Renal cortical epithelial cell (primary cell): ENCODE measurements at places on chromosomes 12 and 14. TPM values are rescaled to one million over a fixed set of nuclear protein-coding genes. Genes with fewer than 3 reads are reported as not detected.

MUCL1 gene
- total RNA-seq: not detected in 2 replicates

B4GALNT1 gene
- total RNA-seq: 0.20 and 1.4 TPM in 2 replicates

PCBP2 gene
- 217 and 526 TPM in 2 replicates for total RNA-seq

YLPM1 gene
- total RNA-seq: 12.3 and 76.1 TPM in 2 replicates

RABGGTA gene
- 25.2 and 29.7 TPM in 2 replicates for total RNA-seq

FAM234B gene
- total RNA-seq: 3.1 and 7.5 TPM in 2 replicates

ADAM21 gene
- 1.7 TPM in 2 replicates for total RNA-seq

RASAL1 gene
- 16.3 and 36.5 TPM in 2 replicates for total RNA-seq

TTC8 gene
- total RNA-seq: 23.6 and 55.8 TPM in 2 replicates
